ENCODE measurements at places on chromosomes 4 and X.
A peak's percentile ranks its signal among the peaks of the same experiment; 100 is the strongest.

- peak; percentile 93 for DNase-seq
These were observed 49.6 kb downstream of the LNX1 start for GRCh38 chr4:53541577-53542206.

DNA sequence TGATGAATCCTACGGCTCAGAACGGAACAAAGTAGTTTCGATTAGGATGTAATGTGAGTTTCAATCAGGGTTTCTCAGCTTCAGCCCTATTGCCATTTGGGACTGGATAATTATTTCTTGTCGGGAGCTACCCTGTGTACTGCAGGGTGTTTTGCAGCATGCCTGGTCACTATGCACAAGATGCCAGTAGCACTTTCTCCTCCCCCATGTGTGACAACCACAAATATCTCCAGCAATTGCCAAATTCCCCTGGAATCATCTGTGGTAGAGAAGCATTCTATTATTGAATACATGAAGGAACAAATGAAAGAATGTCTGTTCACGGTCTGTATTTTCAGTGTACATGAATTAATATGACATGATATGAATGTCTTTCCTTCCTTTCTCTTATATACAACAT lies 782.9 kb upstream of the FTHL17 start:
- DNase-seq, result no peak

DNA sequence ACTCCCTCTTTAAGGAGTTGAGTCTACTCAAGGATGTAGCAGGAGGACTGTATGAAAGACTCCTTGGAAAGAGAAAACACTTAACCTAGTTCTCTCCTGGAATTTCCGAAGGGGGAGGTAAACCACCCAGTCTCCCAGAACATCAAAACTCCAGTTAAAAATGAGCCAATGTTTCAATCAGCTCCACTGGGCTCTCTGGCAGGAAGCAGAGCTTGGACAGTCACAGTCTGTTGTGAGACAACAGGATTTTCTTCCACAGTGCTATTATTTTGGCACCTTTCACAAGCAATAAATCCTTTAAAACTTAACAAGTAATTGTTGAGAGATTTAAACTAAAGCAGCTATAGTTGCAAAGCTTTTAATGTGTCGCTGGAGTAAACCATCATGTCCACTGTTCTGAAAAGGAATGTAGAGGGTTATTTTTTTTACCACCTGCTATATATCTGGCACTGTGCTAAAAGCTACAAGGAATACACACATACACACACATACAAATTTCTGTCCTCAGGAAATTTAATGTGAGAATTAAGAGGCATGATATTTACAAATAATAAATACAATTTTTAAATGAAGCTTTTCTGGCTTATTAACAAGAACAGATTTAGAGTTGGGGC lies 229.2 kb upstream of the INTU start:
- DNase-seq, result no peak

DNA sequence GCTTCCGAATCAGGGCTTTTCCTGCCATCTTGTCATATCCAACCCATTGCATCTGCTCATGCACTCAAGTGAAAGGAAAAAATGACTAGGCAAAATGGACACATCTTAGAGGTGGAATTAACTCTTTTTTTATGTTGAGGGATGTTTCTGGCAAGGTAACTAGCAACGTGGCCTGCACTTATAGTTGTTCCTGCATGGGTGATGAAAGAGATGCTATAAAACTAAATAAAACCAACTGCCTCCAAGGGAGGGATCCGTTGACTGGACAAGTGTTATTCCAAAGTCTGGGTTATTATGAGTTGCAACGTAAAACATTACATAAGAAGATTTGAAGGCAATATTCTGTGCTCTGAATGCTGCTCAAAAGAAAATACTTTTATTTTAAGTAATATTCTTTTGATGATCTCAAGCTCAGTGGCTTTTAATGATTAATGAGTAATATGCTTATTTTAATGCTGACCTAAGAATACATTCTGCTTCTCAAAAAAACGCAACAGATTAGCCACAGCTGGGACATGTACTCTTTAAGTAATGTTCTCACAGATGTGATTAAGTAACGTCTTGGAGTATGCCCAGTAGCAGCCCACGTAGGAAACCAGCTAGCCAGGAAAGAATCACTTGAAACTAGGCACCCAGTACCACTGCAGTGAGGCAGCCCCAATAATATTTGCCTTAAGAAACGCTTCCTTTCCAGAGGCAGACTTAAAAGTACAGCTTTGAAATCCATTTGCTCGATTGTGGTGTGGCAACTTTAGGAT lies 27.4 kb downstream of the KLF3 start:
- DNase-seq, result peak; percentile 74

DNA sequence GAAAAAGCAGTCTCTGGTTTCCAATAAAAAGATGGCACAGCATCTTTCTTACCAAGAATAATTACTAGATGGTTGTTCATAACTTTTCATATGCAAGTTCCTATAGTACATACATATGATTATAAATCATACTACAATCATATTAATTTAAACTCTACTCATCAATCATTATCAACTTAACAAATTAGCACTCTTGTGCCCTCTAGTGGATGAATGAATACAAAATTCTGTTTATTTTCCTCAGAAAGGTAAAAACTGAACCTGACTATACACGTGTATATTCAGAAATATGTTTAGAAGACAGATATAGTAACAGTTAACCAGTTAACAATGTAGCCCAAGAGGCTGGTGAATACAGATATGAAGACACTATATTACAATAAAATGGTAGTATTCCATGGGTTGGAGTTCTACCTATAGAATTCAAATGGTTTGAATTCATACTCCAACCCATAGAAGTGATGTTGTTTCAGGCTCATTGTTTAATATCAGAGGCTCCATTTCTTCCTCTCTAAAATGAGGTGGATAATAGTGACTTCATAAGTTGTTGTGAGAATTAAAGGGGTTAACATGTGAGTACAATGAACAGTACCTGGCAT lies 100.0 kb downstream of the ADAMTS3 start:
- peak; percentile 32 for DNase-seq

GRCh38 chr4:2075171-2075986 lies 16.3 kb downstream of the NAT8L start:
- no peak for DNase-seq

GRCh38 chr4:143097751-143098150 lies 87.0 kb upstream of the USP38 start:
- no peak for DNase-seq

- no peak for DNase-seq
These were observed 82.9 kb upstream of the TMEM150C start for GRCh38 chr4:82644734-82645126.

Measured in EH (cell line).